ENCODE measurements at places on chromosomes 11 and 22.
A peak's percentile ranks its signal among the peaks of the same experiment; 100 is the strongest.

DNA sequence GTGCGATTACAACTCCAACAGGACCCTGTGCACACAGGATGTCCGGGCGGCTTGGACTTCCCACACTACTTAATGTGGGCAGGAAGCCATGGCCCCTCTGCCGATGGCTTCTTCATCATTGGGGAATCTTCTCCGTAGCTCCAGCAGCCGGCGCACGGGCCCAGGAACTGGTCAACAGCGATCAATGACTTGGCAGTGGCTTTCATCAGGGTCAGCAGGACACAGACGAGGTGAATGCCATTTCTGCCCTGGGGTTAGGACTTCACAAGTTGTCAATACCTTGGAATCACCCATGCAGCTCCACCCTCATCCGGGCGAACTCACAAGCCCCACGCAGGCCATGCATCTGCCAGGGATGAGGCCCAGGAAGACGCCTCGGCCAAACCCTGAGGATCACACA, 645.7 kb downstream of the BRD1 start:
- DNase-seq: no peak

- DNase-seq: no peak
Measured at GRCh38 chr11:104883342-104883741, 14.9 kb downstream of the CASP12 start.

DNA sequence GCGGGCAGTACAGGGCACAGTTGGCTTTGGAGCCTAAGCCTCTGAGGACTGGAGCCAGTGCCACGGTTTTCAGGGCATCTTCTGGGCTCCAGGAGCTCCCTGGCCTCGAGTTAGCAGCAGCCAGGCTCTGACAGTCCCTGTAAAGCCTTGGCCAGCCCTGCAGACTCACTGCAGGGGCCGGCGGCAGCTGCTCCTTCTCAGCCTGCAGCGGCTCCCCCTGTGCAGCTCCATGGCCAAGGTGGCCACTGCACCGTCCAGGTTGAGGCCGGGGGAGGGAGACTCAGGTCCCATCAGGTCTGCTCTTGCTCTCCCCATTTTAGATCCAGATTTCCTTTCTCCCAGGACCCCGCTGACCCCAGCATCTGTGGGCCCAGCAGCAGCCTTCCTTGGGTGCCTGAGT, 1461.1 kb downstream of the BRD1 start:
- DNase-seq: no peak

GRCh38 chr22:44887941-44888366, 121.9 kb downstream of the PHF21B start:
- DNase-seq: no peak

DNA sequence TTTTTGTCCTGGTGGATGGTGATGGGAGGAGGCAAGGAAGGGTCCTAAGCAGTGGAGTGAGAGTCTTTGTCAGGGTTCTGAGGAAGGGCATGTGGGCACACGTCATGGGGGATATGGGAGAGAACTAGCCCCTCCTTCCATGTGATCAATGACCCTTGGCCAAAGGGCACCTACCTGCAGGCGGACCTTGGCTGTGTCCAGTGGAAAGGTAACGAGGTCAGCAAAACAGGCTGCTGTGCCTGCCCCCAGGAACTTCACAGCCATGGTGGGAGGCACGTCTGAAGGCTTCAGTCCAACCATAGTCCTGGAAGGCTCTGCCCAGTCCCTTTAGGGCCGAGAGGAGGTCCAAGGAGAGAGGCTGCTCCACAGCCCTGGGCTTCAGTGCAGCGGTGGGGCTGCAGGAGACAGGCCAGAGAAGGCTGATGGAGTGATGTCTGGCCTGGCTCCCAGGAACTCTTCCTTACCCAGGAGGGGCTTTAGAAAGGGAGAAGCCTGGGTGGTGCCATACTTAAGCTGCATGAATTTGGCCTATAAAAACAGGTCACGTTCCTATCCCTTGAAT, 2.1 kb downstream of the UCP3 start:
- DNase-seq: no peak

DNA sequence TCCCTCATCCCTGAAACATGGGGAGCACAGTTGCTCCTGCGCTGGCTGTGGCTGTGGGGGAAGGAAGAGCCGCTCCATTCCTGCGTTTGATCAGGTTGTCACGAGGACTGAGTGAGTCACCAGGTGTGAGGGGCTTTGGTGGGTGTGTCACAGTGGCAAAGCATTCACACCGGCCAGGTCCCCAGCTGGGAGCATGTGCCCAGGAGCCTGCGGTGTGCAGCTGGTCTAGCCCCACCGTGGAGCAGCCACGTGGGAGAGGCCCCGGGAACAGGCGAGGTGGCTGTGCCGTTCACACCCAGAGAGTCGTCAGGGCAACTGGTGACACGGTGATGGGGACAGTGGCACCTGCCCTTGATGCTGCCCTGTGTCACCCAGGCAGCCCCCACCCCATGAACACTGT, 47.6 kb upstream of the PPARA start:
- no peak for DNase-seq

DNA sequence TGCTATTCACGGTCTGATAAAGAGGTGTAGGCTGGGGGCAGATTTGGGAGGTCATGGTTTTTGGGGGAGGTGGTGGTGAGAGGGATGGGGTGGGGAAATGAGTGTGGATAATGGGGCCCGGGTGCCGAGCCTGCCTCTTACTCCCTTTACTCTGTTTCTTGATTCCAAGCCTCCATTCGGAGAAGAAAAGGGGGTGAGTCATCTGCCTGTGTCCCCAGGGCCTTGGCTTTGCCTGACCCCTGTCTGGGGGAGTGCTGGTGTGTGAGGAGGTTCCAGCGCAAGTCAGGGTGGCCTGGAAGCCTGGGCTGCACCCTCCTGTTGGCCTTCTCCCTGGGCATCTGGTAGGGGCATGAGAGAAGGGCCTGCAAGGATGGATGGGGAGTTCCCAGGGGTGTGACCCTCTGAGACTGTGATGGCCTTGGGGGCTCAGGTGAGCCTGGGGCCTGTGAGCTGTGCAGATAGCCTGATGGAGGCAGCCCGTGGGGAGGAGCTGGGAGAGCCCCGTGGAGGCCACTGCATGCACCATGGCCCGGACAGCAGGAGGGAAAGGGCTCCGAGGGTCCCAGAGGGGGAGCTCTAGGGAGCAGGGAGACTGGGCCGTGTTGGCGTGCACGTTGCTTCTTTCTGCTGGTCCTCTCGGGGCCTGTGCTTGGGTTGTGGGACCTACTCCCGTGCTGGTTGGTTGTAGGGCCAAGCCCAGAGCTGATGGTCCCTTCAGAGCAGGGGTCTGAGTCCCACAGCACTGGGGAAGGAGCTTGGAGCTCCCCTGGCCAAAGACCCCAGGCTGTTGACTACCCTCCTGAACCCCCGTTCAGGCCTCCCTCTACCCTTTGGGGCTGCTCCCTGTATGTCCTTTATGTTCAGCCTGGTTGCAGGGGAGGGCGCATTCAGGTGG, 26.3 kb upstream of the ACR start:
- DNase-seq: peak; percentile 45

- no peak for DNase-seq
Measured at GRCh38 chr11:9601037-9601875, 27.8 kb downstream of the WEE1 start.

DNA sequence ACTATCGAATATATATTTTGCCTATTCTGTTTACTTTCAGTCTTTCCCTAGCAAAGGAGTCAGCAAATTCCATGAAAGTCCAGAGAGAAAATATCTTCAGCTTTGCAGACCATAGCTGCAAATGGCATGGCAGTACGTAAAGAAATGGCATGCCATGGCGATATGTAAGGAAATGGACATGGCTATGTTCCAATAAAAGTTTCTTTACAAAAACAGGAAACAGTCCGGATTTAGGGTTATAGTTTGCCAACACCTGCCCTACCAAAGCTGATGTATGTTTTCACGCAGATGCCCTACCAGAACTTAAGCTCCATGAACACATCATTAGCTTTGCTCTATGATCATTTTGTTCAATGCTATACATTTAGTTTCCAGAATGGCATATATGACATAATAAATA, 19.5 kb downstream of the KIAA0930 start:
- no peak for DNase-seq

DNA sequence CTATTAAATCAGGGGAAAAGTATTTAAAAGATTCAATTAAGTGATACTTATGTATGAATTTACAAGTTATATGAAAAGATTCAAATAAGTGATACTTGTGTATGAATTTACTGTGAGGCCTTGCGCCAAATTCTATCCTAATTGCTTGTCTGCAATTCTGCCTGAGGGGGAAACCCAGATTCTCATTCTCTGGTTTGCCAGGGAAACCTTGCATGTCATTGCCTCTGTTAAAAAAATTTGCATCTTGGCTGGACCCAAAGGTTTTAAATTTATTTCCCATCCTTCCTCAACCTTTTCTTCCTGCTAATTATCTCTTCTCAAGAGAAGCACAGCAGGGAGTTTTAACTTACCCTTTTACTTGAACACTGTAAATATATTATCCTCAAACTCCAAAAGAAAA, 13.8 kb downstream of the OLFML1 start:
- DNase-seq: no peak

DNA sequence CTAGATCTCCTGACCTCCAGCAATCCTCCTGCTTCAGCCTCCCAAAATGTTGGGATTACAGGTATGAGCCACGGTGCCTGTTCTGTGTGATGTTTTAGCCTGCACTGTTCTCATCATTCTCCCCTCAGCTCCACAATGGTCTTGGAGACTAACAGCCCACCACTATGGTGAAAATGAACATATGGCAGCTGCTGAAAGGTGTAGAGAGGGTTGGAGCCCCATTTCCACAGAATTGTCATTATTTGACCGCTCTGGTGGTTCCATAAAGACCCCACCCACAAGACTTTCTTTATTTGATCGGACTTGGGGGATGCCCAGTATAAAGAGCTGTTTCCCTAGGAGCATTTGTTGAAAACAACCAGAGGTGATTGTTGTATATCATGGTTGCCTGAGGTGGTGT, 67.9 kb upstream of the SEPTIN5 start:
- DNase-seq: no peak

DNA sequence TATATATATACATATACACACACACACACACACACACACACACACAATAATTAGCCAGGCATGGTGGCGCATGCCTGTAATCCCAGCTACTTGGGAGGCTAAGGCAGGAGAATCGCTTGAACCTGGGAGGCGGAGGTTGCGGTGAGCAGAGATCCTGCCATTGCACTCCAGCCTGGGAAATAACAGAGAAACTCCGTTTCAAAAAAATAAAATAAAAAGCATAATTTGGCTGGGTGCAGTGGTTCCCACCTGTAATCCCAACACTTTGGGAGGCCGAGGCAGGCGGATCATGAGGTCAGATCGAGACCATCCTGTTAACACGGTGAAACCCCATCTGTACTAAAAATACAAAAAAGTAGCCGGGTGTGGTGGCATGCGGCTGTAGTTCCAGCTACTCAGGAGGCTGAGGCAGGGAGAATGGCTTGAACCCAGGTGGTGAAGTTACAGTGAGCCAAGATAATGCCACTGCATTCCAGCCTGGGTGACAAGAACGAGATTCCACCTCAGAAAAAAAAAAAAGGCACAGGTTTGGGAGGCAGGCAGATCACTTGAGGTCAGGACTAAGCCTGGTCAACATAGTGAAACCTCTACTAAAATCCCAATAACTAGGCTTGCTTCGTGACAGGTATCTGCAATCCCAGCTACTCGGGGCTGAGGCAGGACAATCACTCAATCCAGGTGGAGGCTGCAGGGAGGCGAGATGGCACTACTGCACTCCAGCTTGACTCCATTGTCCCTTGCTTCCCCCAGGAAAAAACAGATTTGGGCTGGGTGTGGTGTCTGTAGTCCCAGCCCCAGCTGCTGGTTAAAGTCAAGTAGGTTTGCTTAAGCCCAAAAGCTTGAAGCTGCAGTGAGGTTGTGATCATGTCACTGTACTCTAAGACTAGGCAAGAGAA, 11.8 kb upstream of the WDR74 start:
- no peak for DNase-seq

GRCh38 chr11:102510439-102511135, 20.0 kb downstream of the MMP7 start:
- no peak for DNase-seq

GRCh38 chr11:61773356-61773755, 19.0 kb downstream of the TMEM258 start:
- no peak for DNase-seq
